ENCODE measurements at places on chromosomes 12 and 14.

DNA sequence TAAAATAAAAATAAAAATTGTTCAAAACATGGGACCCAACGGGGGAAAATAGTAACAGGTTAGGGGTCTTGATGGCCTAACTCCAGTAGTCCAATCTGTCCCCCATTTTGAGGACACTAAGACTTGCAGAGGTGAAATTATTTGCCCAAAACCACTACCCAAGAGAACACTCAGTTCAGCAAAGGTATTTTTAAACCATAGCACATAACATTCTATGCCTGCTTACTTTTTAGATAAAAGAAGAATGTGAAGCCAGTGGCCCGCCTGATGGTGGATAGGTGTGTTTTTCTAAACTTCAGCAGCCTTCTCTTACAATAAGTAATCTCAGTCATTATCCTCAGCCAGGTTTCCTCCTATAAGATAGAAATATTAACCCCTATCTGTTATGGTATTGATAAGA, 45.5 kb downstream of the ZNF641 start:
- no peak for DNase-seq

DNA sequence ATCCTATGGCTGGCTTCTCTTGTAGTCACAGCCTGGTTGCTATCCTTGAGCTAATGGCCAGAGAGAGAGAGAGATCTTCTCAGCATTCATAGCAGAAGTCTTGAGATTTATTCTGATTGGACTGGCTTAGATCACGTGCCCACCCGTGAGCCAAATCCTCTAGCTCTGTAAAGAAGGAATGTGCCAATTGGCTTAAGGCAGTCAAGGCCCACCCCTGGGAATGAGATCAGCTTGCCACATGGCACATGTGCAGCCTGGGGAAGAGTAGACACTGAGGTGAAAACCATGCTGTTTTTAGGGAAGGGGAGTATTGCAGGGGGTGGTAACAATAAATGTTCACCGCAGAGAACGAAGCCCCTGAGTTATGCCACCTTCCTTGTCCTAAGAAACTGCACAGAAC, 36.3 kb downstream of the PLEKHG7 start:
- DNase-seq: no peak

DNA sequence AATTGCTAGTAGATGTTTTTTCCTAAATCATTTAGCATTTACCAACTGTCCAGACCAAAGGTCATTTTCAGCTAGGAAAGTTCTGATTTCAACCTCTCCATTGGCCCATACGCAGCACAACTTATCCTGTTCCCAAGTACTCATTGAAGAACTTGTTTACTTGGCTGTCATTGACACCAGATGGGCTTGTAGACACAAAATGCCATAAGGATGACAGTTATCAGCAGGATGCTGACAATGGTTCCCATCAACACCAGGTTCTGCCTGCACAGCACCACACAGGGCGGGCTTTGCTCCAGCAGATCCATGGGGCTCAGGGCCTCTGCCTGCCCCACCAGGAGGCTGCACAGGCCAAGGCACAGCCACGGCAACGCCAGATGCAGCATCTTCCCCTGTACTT, 36.5 kb upstream of the TMPRSS12 start:
- no peak for DNase-seq

GRCh38 chr14:38904959-38905358, 198.1 kb downstream of the SEC23A start:
- DNase-seq: no peak

- DNase-seq: no peak
Measured at GRCh38 chr12:73529231-73529630, 1008.4 kb upstream of the ATXN7L3B start.

GRCh38 chr12:49105504-49106084, 5.1 kb downstream of the LMBR1L start:
- peak; percentile 91 for DNase-seq

GRCh38 chr12:52052468-52053186, 1.4 kb downstream of the NR4A1 start:
- peak; percentile 54 for DNase-seq

GRCh38 chr12:121397521-121397920, 2.4 kb upstream of the RNF34 start:
- DNase-seq: no peak

GRCh38 chr14:76115010-76115422, 36.7 kb upstream of the GPATCH2L start:
- no peak for DNase-seq

GRCh38 chr14:100524233-100524932, 62.8 kb downstream of the BEGAIN start:
- no peak for DNase-seq

GRCh38 chr14:71621980-71622605, 310.1 kb upstream of the RGS6 start:
- no peak for DNase-seq

DNA sequence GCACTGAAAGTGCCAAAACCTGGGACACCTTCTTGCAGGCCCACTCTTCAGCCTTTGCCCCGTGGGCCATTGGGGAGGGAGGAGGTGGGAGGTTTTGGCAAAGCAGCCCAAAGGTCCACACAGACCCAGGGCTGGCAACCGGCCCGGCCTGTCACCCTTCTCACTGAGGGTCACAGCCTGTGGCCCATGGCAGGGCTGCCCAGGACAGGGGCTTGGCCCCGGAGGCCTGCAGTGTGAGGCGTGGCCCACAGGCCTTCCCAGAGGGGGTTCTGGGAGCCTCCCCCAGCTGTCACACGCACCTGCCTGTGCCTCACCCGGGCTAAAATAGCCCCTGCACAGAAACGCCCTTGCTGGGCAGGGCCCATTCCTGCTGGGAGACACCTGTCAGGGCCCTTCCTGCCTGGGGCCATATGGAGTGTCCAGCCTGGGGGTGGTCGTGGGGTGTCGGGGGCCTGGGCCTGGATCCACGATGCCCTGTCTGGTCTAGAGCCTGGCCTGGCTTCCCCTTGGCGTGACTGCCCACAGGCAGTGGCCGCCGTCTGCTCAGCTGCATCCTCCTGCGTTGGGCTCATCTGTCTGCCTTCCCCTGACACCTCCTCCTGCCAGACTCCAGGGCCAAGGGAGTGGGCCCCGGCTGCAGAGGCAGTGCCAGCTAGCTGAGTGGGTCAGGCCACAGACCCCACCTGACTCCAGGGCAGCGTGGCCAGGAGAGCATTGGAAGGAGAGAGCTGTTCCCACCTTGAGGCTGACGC, 19.2 kb downstream of the PACS2 start:
- no peak for DNase-seq

GRCh38 chr14:76771437-76771980, 10.2 kb downstream of the VASH1 start:
- no peak for DNase-seq

DNA sequence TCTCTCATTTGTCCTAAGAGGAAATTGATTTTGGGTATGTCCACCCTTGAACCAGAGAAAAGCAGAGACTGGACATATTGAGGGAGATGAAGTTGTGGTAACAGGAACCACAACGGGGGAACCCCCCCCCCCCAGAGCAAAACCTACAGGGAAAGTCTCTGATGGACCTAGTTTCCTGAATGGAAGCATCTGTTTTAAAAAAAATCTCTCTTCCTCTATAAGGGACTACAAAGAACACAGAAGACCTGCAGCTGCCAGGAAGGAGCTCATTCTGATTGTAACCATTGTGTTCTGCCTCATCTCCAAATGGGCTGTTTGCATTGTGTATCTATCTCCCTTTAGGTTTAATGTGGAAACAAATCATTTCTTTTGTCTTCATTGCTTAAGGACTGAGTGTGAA, 13.4 kb downstream of the C1S start:
- DNase-seq: no peak

- peak; percentile 93 for DNase-seq
Measured at GRCh38 chr12:116406529-116406928, 129.0 kb upstream of the MED13L start.

DNA sequence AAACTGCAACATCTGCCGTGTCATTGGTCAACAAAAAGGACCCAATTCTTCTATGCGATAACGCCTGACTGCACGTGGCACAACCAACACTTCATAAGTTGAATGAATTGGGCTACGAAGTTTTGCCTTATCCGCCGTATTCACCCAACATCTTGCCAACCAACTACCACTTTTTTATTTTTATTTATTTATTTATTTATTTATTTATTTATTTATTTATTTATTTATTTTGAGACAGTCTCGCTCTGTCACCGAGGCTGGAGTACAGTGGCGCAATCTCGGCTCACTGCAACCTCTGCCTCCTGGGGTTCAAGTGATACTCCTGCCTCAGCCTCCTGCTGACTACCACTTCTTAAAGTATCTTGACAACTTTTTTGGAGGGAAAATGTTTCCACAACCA, 127.4 kb downstream of the RASSF9 start:
- DNase-seq: no peak

DNA sequence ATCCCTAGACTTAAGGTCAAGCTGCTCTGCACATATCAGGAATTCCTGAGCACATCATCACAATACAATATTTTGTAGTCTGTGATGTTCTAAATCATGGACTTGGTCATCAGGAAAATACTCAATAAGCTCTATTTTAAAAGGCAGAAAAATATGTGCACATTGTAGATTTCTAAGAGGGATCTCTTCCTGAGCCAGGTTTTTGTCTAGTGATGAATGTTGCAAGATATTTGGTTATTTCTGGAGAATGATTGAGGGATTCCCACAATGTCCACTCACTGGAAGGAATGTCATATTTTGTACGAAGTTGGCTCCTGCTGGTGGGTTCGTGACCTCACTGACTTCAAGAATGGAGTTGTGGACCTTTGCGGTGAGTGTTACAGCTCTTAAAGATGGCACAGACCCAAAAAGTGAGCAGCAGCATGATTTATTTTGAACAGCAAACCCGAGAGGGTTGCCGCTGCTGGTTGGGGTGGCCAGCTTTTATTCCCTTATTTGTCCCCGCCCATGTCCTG, 300.9 kb upstream of the DCN start:
- no peak for DNase-seq

DNA sequence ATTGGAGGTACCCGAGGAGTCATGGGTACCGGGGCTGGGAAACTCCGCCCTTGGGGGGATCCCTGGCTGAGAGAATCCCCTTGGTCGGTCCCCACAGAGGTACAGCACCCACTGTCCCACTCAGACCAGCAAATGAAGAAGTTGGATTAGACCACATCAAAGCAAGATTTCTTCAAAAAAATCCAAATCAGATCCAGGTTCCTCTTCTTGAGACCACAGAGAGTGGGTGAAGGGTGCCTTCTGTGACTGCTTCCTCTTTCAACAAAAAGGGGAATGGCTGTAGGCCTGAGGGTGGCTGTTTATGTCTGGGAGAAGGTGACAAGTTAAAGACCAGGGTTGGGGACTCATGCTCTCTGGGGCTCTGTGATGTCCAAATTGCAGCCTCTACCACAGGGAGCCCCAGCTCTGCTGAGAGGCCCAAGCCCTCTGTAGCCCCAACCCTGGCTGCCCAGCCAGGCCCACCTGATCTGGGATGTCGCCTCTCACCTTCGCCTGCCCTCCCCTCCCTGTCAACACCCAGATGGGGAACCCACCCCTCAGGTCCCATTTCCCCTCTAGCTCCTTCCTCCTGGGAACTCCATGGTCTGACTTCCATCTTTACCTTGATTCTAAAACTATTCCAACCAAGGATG, 50.9 kb downstream of the ZFP36L1 start:
- no peak for DNase-seq

DNA sequence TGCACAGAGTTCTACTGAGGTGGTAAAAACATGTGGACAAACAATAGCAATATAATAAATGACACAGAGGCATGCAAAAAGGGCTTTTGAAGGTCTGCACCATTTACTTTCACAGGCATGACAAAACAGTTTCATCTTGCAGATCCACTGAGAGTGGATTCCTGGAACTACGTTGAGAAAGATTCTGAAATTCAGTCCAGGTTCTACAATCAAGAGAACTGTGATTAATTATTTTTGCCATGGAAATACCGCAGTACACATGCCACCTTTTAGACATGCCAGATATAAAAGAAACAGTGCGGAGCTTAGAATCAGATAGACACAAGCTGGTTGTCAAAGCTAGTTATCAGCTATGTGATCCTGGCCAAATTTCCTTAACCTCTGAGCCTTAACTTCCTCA, 4.8 kb downstream of the CSRP2 start:
- DNase-seq: no peak

DNA sequence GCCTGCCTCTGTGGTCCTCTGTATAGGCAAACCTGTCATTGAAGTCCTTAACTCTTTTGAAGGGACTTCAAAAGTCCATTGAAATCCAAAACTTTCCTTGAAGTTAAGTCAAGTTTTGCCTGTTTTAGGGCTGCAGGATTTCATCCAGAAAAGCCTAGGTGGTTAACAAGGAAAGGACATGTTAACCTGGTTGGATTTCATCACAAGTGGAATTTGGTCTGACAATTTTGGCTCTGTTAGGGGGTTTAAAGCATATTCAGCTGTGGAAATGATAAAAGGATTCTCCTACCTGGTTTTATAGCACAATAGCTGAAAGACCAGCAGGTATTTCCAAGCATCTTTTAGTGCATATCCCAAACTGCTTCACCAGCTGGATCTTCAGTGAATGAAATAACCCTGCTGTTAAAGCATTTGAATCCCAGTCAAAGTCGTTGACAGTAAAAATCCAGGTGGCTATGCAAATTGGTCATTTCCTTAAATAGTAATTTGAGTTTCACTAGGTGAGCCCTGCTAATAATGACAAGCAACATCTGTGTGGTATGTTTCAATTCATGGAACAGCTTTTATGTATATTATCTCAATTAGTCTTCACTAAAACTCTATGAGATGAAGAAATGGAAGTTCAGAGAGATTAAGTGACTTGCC, 400.5 kb downstream of the ETNK1 start:
- DNase-seq: no peak

- no peak for DNase-seq
Measured at GRCh38 chr14:103718572-103718971, 3.0 kb downstream of the ZFYVE21 start.

- peak; percentile 28 for DNase-seq
Measured at GRCh38 chr14:68384335-68384734, 408.5 kb downstream of the ZFP36L1 start.

DNA sequence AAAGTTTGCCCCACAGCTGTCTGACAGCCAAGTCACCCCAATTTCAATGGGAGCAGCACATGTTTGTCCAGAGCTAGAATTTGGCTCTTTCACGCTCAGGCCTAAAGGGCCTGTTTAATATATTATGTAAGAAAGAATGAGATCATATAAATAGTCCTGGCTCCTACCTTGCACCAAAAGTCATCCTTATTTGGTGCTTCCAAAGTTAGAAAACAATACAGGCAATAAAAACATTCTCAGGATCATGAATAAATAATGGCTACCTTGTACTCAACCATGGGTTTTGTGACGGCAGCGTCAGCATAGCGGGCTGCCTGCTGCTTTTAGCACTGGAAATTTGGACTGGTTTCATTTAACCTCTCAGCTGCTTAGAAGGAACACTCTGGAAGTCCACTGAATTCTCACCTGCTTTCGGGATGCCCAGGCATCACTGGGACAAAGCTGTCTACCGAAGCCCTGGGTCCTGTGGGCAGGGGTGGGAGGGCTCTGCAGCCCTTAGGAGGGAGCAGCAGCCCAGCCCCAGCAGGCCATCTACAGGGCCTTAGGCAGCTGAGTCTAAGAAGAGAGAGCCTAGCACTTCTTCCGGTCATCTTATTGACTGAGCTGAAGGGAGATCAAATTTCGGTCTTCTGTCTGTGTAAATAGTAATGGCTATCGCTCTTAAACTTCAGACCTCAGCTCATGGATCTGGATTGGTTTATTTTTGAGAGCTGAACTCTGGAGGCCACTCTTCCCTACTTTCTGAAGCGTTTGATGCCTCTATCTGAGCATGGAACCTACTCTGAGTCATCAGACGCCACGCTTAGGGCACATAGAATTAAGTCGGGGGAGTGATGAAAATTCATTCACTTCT, 106.5 kb downstream of the SAMD4A start:
- DNase-seq: no peak

Data from epithelial cell of esophagus (primary cell).